NCI-H526 treated with DMSO at 0.1 percent for 48 hours (cell line): ENCODE measurements at places on chromosomes 4 and X.

DNA sequence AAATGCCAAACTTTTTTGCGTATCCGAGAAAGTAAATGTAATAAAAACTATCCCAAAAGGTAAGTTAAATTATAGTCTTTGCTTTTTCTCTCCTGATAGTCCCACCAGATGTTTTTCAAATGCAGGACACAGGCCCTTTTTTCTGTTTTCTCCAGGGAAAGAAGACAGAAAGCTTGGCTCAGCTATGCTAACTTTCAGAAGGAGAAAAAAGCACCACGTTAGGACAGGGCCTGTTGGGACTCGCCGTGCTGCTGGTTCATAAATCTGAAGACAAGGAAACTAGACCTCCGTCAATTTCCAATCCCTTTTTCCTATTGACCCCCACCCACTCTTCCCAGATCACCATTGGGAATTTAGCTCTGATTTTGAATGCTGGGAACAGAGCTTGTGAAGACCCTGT, 220.9 kb upstream of the SFRP2 start:
- DNase-seq, result no peak

DNA sequence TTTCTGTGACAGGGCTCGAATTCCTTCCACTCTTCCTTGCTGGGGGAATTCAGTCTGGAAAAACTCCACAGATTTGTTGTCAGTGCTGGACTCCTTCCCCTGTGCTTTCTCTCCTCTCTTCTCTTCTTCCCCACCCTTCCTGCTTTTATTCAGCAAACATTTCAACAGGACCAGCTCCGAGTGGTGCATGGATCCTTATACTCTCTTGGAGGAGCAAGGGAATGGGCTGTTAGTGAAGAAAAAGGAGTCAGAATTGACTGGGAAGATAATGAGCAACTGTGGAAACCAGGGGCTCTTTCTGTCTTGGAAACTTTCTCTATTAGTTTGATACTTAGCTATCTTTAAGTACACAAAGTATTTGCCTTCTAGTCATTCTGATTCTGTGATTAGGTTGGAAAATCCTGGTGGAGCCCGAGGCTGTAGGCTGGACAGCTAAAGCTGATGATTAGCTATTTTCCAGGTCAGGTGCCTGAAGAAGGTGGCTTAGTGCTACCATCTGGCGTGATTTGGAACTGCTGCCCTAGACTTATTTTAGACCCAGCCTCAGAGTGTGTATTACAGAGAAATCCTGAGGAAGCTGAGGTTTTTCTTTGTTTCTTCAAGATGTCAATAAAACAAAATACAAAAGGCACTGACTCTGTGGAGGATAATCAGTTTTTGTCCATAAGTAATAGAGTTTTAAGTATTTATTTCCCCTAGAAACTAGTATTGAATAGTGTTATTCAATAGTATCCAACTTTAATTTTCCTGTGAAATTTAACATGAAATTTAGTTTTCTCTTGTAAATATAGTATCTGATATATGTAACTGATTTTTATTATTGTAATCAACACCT, 38.4 kb downstream of the NAP1L5 start:
- DNase-seq, result peak; percentile 3

DNA sequence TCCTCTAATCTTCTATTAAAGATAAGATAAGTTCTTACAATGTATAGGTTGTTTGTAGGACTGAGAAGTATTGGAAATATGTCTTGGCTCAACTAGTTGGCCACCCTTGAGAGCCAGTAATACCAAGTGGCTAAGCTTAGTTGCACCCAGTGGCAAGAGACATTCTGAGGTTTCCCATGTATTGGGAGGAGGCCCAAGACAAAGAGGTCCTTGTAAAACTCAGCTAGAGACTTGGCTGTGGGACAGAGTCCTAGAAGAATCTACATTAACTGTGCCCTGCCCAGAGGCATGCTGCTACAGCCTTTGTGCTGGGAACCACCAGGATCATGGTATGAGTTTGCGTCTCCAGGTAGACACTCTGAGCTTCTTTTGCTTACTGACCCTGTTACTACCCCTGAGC, 41.9 kb upstream of the SLC4A4 start:
- DNase-seq, result no peak

DNA sequence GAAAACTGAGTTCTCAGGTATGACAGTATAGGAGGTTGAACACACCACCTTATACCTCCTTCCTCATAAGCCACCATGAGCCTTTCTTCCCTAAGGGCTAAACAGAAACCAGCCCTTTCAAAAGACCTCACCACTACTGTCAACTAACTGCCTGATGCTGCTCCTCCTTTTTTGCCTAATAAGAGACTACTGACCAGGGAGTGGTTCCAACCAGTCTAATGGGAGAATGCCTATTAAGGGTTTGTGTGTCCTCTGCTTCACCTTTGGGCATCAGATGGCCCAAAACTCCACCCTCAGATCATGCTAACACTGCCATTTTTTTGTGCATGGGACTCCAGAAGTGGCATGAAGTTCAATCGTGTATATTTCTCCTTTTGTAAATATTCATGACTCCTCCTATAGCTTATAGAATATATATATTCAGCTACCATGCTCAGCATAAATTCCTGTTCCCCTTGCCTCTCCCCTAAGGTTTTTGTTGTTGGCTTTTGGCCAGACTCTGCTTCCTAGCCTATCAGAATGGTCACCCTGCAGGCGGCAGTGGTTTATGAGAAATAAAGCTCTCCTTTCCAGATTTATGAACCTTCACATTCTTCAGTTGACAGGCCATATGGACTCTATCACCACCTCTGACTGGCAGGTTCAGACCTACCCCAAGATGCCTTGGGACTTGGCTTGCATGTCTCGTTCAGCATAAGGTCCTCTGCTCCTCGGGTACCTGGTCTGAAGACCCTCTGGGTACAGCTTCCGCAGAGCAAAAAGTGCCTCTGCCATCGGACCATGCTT, 28.2 kb downstream of the FGFBP1 start:
- DNase-seq, result no peak

- no peak for DNase-seq
Measured at GRCh38 chr4:81754169-81754568, 282.5 kb upstream of the RASGEF1B start.

GRCh38 chr4:4720646-4721045, 138.8 kb upstream of the MSX1 start:
- DNase-seq, result peak; percentile 1

DNA sequence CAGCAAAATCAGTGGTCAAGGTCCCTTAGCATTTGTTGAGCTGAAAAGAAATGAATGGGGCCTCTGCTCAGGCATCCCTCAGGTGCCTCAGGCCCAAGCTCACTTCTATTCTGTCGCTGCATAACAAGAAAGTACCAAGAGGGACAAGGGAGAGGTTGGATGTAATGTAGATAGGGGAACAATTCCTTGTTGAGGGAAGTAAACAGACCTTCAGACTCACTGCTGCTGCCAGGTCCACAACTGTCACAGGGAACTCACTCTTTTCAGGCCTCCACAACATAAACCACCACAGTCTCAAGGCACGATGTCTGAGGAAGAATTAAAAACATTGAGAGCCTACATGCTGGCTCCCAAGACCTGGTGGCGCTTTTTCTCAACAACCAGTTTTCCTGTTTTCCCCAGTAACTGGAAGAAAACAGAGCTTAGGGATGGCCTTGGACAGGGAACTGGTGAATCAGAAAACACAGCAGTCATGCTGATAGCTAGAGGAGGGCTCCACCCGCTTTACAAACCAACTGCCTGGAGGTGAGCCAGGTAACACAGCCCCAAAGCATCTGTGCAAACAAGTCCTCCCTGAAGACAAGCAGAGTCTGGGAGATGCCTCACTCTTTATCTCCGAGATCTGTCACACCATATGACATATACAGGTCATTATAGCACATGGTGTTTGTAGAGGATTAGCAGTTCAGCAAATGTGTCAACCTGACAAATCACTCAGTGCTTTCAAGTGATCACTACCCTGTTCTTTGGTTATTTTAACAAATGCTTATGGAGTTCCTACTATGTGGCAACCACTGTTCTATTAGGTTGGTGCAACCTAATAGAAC, 14.3 kb upstream of the AWAT1 start:
- DNase-seq, result peak; percentile 2
